T-helper 2 cell treated with Interferon-gamma antibody and Interleukin-4, amounts not matched to agents 100 ng/mL and 5 ng/mL, for 36 hours (primary cell): ENCODE measurements at places on chromosomes 7 and 10. TPM values are rescaled to one million over a fixed set of nuclear protein-coding genes. Genes with fewer than 3 reads are reported as not detected.

The KCND2 gene
- total RNA-seq, result not detected in 2 replicates

The NPC1L1 gene
- not detected in 2 replicates for total RNA-seq

The SEMA3E gene
- total RNA-seq, result not detected in 2 replicates

The CNPY1 gene
- not detected in 2 replicates for total RNA-seq

The GPAM gene
- 7.3 and 8.2 TPM in 2 replicates for total RNA-seq

The PRPS1L1 gene
- total RNA-seq, result not detected in 2 replicates

The CRYGN gene
- not detected in 2 replicates for total RNA-seq

The CALHM3 gene
- 0.14 TPM in 1 of 2 replicates, not detected in the other for total RNA-seq

The LRRC18 gene
- not detected in 2 replicates for total RNA-seq

The TBX20 gene
- total RNA-seq, result 0.25 and 0.39 TPM in 2 replicates
